ENCODE measurements at places on chromosomes 4 and X.

- no peak for DNase-seq
Observed at GRCh38 chr4:89171176-89171805, 60.0 kb downstream of the TIGD2 start.

DNA sequence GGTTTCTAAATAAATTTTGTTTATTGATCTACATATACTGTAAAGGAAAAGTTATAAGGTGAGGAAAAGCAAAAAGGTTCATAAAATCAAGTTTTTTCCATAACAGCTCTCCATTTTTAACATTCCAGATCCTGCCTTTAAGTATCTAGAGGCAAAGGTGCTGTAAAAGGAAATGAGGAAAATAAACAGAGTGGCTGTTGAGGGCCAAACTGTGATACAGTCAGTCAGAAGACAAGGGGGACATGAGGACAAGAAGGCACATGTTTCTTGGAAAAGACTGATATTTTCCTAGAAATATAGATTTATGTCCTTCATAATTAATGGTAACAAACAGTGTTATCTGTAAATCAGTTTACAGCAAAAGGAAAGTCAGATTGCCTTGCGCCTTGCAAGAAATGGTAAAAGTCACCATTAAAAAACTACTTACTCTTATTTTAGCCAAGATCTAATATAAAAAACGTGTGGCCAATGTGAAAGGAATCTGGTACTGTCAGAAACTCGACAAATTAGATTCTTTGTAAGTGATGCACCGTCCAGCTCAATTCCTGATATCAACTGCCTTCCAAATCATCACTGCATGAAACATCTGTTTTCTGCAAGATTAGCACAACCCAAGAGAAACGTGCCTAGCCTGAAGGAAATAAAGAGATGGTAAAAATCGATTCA lies 34.0 kb upstream of the VEGFD start:
- no peak for DNase-seq

GRCh38 chrX:47129899-47130358 lies 14.6 kb downstream of the NDUFB11 start:
- DNase-seq: no peak

DNA sequence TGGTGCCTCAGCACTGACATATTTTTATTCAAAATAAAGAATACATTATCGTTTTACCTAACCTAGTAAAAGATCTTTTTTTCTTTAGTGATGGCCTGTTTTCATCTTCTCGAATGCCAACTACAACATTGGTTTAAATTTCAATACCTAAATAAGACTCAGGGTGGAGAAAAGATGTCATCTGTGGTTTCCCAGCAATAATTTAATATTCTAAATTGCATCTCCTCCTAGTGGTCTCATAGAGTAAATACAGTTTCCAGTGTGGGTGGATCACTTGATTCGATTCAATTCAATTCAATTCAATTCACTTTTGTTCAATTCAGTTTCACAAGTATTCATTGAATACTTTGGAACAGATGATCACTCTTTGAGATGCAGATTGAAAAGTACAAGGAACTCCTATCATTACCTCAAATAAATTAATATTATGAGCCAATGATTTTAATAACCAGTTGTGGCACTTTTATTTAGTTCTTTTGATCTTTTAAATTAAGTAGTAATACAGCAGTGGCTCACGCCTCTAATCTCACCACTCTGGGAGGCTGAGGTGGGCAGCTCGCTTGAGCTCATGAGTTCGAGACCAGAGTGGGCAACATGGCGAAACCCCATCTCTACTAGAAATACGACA lies 427.2 kb downstream of the FAT4 start:
- DNase-seq: no peak

DNA sequence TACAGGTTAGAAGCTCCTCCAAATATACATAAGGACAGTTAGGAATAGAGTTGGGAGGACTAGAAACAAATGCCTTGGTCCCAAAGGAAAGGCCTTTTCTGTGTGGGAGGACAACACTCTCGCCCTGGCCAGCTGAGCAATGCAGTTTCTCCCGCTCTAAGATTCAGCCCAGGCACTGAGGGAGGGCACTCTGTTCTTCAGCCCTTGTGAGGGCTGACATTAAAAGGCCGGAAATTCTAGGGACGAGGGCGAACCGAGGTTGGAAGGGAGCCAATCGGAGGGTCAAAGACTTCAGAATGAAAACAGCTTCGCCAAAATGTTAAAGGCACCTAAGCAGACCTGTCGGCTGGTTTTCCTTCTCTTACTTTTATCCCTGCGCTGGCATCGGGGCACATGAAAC lies 2.9 kb upstream of the PTCHD1 start:
- DNase-seq: no peak

- DNase-seq: peak; percentile 65
Observed at GRCh38 chrX:65601530-65602220, 65.8 kb upstream of the MSN start.

DNA sequence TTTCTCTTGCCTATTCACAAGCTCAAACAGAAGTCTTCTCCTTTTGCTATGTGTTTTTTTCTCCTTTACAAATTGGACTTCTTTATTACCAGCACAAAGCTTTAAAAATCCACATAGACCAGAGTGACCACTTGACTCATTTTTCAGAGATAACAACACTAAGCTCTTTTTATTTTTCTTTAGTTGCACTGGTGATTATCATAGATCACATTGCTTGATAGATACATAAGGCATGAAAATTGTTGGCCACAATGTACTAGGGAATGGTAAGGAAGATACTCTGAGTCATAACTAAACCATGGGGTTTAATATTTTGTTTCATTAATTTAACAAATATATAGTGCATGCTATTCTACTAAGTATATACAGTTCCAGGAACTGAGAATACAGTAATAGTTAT lies 159.0 kb downstream of the GASK1B start:
- DNase-seq: no peak

DNA sequence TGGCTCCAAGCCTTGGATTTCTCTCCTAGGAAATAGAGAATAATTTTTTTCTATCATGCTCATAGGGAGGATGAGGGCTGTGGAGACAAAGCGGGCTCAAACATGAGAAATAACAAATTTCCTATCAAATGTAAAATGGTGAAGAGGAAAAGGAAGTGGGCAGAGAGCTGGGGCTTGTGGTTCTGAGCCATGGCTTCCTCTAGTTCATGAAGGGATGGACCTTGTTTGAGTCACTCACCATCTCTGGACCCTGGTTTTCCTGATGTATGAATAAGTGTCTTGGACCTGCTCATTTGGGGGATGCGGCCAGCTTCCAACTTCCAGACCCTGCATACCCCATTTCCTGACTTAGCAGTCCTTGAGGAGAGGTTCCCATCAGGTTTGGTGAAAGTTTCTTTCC lies 63.0 kb downstream of the MSX1 start:
- DNase-seq: no peak

- DNase-seq: no peak
Observed at GRCh38 chr4:27049239-27049829, 188.7 kb downstream of the STIM2 start.

- DNase-seq: no peak
Observed at GRCh38 chr4:20195071-20195885, 56.4 kb upstream of the SLIT2 start.

DNA sequence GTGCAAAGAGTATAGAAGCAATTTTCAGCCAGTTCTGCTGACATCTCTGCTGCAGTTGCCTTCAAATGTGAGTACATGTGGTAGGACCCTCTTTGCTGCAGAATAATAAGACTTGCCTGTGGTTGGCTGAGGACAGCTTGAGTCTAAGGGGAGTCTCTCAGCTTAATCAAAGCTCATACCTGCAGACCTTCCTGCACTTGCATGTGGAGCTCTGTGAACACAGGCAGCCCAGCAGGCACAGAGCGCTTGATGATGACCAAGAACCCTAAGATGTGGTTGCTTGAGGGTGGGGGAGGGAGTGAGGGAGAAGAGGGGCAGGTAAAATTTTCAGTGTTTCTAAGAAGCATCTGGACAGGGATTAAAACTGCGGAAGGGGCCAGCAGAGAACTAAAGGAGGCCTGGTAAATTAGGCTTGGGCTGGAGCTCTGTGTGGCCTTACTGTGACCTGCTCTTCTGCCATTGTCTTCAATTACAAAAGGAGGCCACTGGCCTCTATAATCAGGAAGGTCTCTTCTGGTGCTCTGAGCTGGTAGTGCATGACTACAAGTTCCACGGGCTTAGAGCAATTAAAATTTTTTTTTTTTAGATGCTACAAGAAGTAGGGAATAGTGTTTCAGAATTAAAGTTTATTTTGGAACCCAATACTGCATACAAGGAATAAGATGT lies 59.9 kb upstream of the CHRNA9 start:
- DNase-seq: no peak

DNA sequence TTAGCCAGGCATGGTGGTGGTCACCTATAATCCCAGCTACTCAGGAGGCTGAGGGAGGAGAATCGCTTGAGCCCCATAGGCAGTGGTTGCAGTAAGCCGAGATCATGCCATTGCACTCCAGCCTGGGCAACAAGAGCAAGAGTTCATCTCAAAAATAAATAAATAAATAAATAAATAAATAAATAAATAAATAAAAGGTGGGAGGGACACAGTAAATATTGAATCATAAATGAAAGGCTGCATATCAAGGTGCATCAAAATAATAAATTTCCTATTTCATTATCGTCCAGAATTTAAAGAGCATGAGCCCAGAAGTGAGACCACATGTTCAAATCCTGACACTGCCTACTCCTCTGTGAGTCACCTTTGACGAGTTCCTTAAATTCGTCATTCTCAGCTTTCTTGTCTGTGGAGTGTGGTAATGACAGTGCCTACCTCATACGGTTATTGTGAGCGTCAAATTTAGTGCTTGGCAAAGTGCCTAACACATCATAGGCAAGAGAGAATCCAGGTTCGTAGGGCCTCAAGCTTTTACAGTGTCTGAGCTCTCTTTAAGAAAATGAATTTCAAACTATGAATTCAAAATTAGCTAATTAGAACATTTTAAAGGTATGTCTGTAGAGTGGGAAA lies 49.9 kb downstream of the IL15 start:
- peak; percentile 42 for DNase-seq

- no peak for DNase-seq
Observed at GRCh38 chr4:36165631-36166005, 78.7 kb downstream of the ARAP2 start.

GRCh38 chrX:38660395-38661102 lies 99.2 kb downstream of the TSPAN7 start:
- no peak for DNase-seq

DNA sequence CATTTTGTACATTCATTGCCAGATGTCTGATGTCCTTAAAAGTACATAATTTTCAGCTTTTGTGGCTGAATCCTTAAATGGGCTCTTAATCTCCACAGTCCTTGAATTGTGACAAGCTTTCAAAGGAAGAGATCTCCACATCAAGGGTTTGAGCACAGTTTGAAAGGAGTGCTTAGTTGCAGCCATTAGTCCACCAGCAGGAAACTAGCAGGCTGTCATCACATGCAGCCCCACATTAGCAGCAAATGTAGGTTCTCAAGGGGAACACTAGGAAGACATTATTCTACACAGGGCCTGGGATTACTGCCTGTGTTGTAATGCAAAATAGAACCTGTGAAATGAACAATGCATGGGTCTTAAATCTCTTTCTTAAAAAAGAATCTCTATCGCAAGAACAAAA lies 173.2 kb downstream of the CBLL2 start:
- no peak for DNase-seq

DNA sequence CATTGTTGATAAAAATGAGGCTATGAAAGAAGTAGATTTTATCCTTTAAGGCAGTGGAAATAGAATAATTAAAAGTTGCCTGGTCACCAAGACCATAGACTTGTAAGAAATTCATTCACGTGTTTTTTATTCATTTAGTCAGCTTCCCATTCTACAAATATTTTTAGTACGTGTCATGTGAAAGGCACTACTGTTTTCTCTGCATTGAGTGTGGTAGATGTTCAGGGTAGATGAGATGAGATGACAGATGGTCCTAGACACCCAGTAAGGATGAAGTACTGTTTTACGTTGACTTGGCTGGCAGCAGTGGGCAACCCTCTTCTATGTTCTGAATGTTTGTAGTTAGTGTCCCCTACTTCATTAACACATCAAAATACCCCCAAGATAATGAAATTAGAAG lies 228.1 kb downstream of the ARHGAP24 start:
- no peak for DNase-seq

DNA sequence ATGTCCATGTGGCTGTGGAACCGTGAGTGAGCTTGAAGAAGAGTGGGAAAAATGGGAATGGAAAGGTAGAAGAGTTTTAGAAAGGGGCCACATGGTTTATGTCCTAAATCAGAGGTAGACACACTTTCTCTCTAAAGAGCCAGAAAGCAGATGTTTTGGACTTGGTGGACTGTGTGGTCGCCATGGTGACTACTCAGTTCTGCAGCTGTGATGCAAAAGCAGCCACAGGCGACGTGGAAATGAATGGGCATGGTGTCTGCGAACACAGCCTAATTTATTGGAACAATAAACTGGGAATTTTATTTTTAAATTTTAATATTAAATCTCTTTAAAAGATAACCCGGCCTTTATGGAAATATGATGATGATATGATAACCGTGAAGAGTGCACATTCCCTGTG lies 386.0 kb upstream of the FAT1 start:
- DNase-seq: no peak

GRCh38 chr4:174255786-174256185 lies 27.7 kb downstream of the FBXO8 start:
- DNase-seq: peak; percentile 81

GRCh38 chr4:37599092-37599790 lies 86.9 kb downstream of the RELL1 start:
- no peak for DNase-seq

DNA sequence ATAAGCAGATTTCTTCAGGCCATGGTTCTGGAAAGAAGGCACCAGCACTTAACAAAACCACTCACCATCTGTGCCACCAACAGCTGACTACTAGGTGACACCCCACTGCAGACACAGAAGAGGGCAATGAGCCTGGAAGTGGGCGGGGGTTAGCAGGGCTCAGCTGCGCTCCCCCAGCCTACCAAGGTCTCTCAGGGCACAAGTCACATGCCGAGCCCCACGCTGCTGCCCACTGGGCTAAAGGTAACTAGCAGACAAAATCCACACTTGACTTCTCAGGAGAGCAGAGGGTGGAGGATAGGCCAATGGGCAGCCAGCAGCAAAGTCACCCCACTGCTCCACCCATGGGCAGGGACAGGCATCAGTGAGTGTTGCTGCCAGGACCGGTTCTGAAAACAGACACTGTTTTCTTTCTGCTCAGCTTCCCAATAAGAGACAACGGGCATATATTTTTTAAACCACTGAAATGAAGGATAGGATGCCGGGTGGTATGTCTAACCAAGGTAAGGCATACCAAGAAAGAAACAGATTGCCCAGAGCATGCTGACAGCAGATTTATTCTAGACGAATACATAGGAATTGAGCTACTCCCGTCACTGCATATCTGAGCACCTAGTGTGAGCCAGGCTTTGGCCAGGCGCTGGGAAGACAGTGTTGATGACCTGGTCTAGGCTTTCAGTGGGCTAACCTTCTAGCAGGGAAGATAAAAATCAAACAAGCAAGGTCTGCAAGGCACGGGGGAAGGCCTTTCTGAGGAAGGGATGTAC lies 20.1 kb downstream of the ACSL1 start:
- no peak for DNase-seq

DNA sequence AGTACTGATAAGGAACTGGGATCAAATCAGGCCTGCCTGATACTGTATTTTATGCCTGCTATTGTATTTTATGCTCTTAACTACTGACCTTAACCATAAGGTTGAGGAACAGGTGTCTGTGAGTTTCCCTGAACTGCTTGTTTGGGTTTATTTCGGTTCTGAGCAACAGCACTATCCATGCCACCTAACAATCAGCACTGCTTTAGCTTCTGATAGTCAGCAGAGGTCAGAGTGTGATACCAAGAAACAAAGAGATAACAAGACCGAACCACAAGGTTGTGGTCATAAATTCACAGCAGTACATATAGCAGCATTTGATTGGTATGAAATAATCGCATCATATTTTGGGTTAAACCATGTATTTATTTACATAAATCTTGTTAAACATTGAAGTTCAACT lies 362.2 kb downstream of the FGF13 start:
- no peak for DNase-seq

- DNase-seq: no peak
Observed at GRCh38 chr4:185202984-185203485, 765 bp downstream of the CFAP97 start.

Data from skeletal muscle cell (primary cell).